Astrocyte of the spinal cord (primary cell): ENCODE measurements at places on chromosomes 3 and 15.
A peak's percentile ranks its signal among the peaks of the same experiment; 100 is the strongest.

GRCh38 chr3:195441992-195442572, 738 bp downstream of the ACAP2 start:
- DNase-seq = peak; percentile 24

DNA sequence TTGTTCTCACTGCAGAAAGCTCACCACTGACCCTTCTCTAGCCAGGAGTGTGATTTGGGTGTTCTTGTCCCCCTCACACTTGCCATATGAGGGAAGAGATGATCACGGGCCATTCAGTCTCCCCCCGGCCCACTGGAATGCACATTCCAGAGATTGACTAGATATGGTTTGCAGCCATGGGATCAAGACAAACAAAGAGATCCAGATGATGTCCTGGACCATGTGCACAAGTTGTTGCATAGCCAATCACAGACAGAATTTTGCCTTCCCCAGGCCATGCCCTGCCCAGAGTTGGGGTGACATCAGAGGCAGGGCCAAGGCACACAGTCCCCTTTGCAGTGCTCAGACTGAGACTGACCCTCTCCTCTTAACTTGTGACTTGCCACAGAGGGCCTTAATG, 14.8 kb downstream of the MUC13 start:
- no peak for DNase-seq

DNA sequence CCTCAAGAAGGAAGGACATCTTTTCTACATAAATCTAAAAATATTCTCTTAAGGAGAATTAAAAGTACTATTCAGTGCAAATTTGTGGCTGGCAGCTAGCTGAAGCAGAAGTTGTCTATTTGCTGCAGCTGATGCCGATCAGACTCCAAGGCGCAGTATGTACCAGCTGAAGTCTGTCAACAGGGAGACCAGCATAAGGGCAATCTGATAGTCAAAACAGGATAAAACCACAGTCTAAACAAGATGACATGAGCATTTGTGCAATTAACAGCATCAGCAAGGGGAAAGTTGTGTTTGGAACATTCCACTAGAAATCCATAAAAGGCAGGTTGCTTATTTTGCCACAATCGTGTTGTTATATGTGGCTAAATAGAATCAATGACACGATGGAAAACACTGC, 198.2 kb upstream of the ROBO2 start:
- DNase-seq = no peak

DNA sequence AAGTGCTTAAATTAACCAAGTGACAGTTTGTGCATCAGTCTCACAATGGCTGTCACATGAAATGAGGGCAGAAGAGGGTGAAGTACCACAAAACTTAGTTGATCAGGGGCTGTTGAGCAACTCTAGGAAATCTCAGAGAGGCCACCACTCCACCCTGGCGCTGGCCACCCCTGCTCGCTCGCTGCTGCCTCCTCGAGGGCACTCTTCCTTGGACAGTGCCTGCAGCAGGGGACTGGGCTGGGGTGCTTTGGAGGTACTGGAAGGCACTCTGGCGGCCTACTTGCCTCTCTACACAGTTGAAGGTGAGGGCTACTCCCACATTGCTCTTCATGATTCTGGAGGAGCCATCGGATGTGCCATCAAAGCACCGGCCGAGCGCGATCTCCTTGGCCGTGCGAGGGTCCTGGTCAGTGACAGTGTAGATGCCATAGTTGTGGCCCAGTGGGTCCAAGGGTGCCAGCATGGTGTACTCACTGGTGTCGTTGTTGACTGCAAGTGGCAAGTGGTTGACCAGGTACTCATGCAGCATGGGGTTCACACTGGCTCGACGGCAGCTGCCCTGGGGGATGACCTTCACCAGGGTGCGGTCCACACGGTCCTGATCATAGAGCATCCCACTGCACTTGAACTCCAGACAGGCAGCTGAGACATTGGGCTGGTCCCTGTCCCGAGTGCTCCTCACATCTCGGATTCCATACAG, 11.6 kb upstream of the CLPX start:
- DNase-seq = no peak

- no peak for DNase-seq
These were observed 3.1 kb downstream of the ABHD14B start for GRCh38 chr3:51970606-51971300.

DNA sequence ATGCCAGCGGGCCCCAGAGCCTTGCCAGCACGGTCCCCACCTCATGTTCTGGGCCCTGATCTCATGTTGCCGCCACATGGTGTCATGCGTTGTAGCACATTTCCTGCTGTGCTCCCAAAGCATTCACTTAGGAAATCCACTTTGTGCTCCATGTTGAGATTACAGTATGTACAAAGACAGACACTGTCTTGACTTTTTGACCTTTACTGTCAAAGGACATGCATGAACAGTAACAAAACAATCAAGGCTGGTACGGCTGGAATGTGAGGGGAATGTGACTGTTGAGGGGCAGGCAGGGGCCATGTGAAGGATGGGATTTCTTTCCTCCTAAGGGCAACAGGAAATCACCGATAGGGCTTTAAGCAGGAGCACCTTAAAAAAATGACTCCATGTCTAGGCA, 53.3 kb upstream of the RPL32 start:
- DNase-seq = no peak

GRCh38 chr3:157241599-157241998, 81.7 kb upstream of the CCNL1 start:
- DNase-seq = no peak

DNA sequence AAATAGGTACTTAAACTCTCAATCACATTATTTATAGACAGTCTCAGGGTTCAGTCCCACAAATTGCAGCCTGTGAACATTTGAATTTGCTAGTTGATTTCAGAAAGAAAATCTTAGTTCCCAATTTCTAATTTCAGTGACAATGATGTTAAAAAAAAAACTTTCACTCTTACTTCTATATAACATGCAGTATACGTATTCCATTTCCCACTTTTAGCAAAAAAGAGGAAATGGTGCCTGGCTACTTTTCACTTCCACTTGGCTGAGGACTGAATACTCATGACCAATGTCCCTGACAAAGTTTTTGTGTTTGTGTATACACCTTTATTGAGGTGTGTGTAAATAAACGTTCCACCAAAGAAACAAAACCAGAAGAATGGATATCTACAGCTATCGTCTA, 32.1 kb upstream of the XCR1 start:
- no peak for DNase-seq

DNA sequence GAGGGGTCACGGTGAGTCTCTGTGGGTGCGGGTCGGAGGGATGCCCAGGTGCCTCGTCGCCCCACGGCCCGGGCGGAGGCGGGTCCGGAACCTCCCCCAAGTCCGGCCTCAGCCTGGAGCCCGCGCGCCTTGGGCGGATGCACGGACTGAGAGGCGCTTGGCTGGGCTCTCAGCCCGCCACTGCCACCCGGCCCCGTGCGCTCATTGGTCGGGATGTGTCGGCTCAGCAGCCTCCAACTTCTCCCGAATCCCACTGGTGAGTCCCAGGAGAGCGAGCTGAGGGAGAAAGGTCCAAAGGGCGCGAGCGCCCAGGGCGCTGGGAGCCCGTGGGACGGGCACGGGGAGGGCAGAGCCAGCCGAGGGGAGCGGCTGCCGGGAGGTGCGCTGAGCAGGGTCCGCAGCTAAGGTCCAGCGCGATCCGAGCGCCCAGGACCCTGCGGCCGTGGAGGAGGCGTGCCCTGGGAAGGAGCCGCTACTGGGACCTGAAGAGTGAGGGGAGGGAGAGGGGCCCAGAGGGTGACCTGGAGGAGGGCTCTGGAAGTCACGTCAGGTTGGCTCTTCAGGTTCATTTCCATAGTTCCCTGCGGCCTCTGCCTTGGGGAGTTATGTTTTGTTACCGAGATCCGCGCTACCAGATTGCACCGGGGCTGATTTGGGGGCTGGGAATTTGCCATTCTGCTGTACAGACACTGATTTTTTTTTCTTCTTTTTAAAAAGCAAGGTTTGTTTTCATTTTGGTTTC, at the start of gene MME:
Gene MME, plus strand, starts transcription at position 574 of the 742 bp plus-strand sequence. CDS start 3,849 bp downstream, outside the sequence.
- DNase-seq = peak; percentile 63

DNA sequence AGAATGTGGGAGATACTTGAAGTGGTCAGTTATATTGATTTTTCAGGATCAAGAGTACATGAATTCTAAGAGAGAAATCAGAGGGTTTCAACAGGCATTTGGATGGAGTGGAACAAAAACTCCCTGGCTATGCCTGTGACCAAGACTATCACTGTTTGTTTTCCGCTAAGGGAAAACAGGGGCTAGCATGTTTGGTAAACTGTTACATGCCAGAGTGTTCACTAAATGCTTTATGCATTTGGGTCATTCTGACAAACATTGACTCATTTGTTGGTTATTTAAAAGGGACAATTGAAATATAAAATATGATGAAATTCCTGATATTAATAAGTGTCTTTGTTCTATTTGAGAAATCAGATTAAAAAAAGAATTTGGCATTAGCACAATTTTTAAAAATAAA, 603.9 kb upstream of the KCNMB2 start:
- no peak for DNase-seq

DNA sequence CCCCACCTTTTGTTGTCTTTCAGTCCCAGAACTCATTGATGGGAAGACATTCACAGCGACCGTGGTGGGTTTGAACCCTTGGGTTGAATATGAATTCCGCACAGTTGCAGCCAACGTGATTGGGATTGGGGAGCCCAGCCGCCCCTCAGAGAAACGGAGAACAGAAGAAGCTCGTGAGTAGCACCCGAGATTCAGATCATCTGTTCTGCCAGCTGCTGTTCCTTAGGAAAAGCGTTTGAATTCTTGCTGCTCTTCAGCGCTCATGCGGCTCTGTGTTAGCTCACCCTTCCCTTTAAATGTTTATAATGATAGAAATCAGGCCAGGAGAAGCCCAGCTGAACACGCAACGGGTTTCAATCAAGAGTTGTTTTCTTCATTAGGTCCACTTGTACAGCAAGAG, 73.0 kb downstream of the IL5RA start:
- no peak for DNase-seq

DNA sequence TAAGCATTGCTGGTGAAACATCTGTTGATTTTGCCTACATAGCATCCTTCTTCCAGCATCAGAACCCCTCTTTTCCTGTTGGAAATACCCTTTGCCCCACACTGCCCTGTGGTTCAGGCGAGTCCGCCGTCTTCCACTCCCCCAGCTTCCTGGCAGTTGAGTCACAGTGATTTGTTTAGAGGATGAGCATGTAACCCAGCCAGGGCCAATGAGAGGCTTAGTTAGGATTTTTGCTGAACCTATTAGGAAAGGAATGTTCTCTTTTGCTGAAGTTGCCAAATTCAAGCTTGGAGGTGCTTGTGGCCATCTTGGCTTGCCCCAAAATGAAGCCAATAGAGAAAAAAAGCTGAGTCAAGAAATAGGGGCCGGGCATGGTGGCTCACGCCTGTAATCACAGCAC, 19.0 kb upstream of the MEX3B start:
- no peak for DNase-seq

GRCh38 chr3:190738636-190739155, 123.8 kb downstream of the GMNC start:
- DNase-seq = no peak

DNA sequence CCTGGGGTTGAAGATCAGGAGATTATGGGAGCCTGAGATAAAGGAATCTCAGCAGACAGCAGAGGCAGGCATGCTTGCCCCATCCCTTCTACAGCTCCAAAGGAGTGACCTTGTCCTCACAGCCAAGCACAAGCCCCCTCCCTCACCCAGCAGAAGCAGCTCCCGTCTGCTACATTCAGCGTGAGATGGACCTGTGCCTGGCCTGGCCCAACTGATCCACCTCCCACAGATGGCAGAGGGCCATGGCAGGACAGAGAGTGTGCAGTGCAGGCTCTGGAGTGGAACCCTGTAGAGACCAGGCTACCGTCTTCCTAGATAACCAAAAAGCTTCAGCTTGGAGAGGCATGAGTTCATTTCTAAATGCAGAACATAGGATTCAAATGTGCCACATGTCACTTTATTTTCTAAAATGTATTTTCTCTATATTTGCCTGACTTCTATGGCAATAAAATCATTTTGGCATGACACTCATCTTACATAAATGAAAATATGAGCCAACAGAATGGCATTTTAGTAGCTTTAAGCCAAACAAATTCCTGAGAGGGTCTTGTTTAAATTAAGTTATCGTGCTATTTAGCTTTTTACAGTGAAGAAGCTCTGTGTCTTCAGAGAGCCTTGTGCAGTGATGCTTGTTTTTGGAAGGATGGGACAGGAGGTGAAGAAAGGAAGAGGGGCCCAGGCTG, 43.7 kb downstream of the SLC12A8 start:
- no peak for DNase-seq

GRCh38 chr3:28347374-28348264, 902 bp upstream of the ZCWPW2 start:
- peak; percentile 7 for DNase-seq

DNA sequence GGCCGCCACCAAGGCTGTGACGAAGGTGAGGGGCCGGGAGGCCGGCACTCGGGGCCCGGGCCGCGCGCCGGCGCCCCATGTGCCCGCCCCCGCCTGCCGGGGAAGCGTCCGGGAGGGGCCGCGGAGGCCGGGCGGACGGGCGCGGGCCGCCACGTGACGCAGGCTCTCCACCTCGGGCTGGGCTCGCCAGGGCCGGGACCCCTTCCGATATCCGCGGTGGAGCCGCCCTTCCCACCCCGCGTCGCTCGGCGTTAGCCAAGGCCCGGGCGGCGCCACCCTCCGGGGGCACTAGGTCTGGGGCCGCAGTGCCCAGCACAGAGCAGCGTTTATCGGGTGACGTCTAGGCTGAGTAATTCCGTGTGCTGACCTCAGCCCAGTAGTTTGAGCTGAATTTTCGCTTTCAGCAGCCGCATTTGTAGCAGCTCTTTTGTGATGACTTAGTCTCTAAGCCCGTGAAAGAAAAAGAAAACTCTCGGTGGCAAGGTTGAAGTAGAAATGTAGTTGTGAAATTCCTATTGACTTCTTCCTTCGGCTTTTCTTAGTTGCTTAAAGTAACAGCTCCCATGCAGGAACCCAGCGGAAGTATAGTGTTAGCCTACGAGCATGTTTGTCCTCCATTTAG, 885 bp downstream of the CDV3 start:
- peak; percentile 75 for DNase-seq

GRCh38 chr3:20323307-20323927, 137.4 kb upstream of the SGO1 start:
- no peak for DNase-seq
